NCI-H69 (cell line): ENCODE measurements at places on chromosomes 6 and 20.

GRCh38 chr20:19411811-19412210 lies 199.4 kb downstream of the SLC24A3 start:
- no peak for DNase-seq

DNA sequence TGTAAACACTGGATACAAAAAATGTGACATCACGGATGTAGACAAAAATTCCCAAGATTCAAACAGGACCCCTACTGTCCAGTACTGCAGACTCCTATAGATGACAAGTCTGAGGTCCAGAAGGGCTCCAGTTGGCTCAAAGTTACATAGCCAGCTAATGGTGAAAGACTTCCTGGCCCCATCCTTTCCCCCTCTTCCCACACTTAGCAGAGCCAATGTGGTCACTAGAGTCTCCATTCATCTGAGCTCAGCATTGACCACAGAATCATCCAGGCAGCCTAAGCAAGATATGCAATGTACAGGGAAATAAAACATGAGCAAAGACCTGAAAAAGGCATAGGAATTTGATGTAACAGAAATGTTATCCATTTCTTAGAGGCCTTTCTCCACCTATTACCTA lies 180.5 kb downstream of the ADAT2 start:
- DNase-seq, result no peak

DNA sequence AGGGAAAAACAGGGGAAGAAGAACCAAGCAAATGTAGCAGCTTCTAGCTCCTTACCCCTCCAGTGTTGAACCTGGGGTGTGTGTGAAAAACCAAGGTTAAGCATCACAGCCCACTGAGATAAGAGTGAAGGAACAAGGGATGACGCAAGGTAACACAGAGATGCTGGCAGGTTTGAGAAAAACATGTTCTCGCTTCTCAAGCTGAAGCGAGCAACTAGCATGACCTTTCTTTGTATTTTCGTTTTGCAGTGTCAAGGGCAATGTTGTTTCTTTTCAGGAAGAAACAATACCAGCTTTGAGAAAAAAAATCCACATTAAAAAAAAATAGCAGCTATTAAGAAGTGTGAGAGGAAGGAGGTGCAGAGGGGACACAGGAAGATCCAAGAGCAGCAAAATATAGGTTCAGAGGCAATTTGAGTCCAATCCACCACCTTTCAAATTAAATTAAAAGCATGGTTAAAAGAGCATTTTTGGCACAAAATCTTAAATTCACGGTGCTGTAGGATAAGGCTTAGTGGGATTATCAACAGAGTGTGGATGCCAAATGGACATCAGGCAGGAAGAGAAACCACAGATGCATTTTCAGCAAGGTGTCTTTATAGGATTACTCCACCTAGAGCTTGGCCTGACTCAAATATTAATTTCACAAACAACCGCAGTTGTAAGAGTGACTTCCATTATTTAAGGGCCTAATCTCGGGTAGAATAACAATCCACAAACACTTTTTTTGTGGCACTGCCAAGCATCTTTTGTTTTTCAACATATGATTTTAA lies 70.9 kb downstream of the SYNE1 start:
- DNase-seq, result no peak

GRCh38 chr6:154058963-154059680 lies 20.1 kb downstream of the OPRM1 start:
- no peak for DNase-seq

GRCh38 chr20:11080781-11081377 lies 407.1 kb upstream of the JAG1 start:
- no peak for DNase-seq

GRCh38 chr20:51014797-51015722 lies 7.8 kb downstream of the KCNG1 start:
- DNase-seq, result peak; percentile 54

DNA sequence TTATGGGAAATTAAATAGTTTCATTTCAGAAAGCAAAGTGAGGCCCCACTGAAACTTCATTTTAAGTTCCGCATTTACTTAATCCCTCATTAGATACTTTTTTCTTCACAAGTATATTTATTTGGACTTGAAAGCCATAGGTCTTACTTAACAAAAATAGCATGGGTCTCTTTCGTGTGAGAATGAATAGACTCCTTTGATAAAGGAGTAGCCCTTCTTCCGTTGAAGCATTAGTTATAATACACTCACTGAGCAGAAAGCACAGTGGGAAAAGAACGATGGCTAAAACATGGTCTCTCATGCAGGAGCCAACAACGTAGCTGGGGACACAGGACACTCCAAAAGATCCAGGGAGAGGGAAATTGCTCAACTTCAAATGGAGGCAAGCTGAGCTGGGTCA lies 130.4 kb downstream of the SLC23A2 start:
- no peak for DNase-seq

DNA sequence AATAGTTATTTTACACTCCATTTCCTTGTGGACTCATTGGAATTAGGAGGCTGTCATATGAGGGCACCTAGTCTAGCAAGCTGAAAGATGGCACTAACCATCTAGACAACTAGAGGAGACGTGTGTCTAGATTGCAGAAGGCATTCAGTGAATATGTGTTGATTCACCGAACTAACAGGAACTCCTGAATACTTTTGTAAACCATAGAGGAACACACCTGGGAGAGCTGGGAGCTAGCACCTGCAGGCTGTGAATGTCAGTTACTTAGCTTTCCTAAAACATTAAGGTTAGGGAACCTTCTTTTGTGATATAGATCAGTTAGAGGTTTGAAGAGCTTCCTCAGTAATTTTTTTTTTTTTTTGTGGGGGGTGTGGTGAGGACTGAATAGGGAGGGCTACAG lies 7.7 kb downstream of the OPN5 start:
- DNase-seq, result peak; percentile 36

DNA sequence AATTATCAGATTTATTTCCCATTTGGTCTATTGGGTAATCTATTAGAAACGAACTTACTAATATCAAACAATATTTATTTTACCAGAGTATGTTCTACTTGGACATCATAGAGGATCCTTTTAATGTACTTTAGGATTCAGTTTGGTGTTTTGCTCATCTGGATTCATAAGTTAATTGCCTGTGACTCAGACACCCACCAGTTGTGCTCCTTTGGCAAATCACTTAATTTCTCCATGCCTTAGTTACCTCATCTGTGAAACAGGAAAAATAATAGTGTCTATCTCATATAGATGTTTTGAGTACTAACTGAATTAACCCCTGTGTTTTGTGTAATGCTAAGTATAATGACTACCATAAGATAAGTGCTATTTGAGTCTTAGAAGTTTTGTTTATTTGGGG lies 292.1 kb downstream of the LAMA2 start:
- DNase-seq, result no peak

GRCh38 chr6:44824567-44824966 lies 437.1 kb downstream of the CDC5L start:
- DNase-seq, result no peak

GRCh38 chr6:36985417-36985807 lies 584 bp downstream of the MTCH1 start:
- DNase-seq, result peak; percentile 47

GRCh38 chr20:34579191-34579978 lies 20.9 kb downstream of the MAP1LC3A start:
- peak; percentile 60 for DNase-seq

GRCh38 chr6:14758421-14759081 lies 487.3 kb upstream of the JARID2 start:
- peak; percentile 90 for DNase-seq

DNA sequence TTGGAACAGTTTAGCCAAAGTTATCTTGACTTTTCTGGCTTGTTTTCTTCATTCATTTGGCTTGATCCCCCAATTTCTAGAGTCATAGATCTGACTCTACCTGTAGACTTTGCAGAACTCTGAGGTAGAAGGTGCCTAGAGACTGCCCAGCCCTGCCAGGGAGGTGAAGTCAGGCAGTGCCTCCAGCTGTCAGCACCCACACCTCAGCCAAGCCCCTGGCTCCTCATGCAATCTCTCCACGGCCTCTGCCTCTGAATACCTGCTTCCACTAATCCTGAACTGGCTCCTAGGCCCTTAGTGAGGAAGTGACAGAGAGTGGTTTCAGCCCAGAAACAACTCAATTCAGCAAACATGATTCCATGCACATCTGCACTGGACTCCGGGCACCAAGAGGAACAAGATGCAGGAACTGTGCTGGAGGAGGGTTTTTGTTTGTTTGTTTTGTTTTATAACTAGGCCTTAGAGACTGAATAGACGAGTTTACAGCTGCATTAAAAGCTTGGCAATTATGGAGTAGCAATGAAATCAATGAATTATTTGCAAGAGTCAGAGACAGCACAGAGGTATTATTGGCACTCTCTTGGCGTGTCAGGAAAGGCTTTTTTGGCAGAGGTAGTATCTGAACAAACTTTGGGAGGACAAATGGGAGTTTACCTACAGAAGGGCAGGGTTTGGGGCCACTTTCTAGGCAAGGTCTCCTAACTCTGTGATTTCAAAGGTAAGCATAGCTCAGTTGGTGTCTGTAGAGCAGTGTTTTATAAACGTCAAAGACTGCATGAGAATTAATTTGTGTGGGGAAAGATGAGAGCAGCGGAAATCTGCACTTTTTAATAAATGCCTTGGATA lies 25.2 kb downstream of the TGM3 start:
- peak; percentile 57 for DNase-seq

- peak; percentile 38 for DNase-seq
These were observed 9.9 kb downstream of the DNMT3B start for GRCh38 chr20:32772046-32772445.

DNA sequence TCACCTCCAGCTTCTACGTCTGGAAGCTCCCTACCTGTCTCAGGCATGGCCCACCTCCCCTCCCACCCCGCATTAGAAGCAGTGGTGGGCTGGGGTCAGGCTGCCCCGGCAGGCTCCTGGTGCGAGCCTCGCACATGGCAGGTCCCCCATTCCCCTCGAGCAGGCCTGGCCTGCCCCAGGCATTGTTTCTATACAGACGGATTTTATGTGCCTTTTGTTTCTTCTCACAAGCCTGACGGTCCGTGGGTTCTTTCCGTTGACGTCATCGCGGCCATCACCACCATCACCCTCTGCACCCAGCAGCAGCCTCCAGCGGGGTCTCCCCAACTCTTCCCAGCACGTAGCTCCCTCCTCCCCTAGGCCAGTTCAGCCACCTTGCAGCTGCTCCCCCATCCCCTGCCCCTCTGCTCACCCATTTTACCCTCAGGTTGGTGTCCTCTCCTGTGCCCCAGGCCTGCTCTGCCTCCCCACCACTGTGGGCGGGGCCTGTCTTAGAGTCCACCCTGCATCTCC lies 4.6 kb downstream of the CST7 start:
- no peak for DNase-seq

DNA sequence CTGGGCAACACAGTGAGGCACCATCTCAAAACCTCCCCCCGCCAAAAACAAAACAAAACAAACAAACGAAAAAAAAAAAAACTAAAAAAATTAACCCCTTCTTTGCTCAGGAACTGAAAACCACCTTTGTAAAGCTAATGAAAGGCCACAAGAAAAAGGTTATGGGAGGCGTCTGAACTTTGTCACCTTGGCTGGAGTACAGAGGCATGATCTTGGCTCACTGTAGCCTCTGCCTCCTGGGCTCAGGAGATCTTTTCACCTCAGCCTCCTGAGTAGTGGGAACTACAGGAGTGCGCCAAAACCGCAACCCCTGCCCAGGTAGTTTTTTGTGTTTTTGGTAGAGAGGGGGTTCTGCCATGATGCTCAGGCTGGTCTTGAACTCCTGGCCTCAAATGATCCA lies 337.9 kb downstream of the TBC1D32 start:
- DNase-seq, result no peak

DNA sequence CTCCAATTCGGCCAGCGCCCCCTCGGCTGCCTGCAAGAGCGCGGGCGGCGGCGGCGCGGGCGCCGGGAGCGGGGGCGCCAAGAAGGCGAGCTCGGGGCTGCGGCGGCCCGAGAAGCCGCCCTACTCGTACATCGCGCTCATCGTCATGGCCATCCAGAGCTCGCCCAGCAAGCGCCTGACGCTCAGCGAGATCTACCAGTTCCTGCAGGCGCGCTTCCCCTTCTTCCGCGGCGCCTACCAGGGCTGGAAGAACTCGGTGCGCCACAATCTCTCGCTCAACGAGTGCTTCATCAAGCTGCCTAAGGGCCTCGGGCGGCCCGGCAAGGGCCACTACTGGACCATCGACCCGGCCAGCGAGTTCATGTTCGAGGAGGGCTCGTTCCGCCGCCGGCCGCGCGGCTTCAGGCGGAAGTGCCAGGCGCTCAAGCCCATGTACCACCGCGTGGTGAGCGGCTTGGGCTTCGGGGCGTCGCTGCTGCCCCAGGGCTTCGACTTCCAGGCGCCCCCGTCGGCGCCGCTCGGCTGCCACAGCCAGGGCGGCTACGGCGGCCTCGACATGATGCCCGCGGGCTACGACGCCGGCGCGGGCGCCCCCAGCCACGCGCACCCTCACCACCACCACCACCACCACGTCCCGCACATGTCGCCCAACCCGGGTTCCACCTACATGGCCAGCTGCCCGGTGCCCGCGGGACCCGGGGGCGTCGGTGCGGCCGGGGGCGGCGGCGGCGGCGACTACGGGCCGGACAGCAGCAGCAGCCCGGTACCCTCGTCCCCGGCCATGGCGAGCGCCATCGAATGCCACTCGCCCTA lies 963 bp downstream of the FOXF2 start:
- DNase-seq, result peak; percentile 56

DNA sequence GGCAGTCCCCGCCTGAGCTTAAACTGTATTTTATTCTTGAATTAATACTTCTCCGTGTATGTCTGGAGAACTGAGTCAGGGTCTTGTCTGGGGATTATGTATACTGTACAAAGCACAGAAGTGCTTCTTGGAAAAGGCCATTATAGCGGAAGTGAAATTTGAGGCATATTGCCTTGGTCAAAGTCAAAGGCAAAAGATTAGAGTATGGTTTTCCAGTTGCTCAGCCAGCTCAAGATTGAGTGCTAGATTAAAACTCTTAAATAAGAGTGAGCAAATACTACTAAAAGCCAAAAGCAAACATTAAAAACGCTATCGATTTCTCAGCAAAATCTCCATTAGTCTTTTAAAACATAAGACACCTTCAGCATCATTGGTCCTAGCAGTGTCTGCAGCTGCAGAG lies 207.7 kb upstream of the MAN1A1 start:
- no peak for DNase-seq

DNA sequence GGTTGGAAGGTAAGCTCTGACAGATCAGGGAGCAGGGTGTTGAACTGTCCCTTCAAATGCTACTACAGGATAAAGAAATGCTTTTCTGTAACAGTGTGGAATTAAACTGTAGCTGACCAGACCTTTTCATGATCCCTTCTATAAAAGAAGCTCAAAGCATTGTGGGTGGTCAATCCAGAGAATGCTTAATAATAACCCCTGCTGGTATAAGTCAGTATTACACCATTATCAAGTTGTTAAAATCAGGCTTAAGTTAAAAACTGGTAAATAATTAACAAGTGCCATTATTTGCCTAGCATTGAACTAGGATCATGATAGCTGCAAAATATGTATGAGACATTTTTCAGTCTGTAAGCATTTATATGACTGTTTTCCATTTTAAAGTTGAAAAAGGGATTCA lies 468.9 kb downstream of the PKHD1 start:
- DNase-seq, result peak; percentile 43

- DNase-seq, result no peak
These were observed 12.4 kb downstream of the IRF4 start for GRCh38 chr6:403659-404655.
